ENCODE measurements at places on chromosomes 16 and 17.

- DNase-seq = no peak
Observed at GRCh38 chr16:72055911-72056310, 1.6 kb downstream of the HP start.

GRCh38 chr17:77106874-77107358, 33.9 kb upstream of the SEC14L1 start:
- DNase-seq = no peak

- DNase-seq = no peak
Observed at GRCh38 chr16:56684256-56684925, 2.1 kb downstream of the MT1X start.

- peak; percentile 45 for DNase-seq
Observed at GRCh38 chr17:7177191-7177953, 1.8 kb downstream of the ASGR1 start.

DNA sequence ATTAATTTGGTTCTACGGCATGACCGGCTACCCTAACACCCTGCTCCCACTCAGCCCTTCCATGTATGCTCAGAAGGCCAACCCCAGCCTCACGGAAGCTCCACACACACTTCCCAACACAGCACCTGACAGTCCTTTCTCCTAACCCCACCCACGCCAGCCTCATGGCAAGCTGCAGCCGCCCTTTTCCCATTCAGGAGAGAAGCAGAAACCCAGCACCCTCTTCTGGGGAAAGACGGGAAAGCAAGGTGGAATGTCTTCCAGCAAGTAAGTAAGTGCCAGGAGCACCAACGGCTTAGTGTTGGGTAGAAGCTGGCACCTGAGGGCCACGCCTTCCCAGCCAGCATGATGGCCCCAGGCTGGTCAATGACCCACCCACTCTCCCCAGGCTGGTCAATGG, 32.1 kb downstream of the ABR start:
- no peak for DNase-seq

DNA sequence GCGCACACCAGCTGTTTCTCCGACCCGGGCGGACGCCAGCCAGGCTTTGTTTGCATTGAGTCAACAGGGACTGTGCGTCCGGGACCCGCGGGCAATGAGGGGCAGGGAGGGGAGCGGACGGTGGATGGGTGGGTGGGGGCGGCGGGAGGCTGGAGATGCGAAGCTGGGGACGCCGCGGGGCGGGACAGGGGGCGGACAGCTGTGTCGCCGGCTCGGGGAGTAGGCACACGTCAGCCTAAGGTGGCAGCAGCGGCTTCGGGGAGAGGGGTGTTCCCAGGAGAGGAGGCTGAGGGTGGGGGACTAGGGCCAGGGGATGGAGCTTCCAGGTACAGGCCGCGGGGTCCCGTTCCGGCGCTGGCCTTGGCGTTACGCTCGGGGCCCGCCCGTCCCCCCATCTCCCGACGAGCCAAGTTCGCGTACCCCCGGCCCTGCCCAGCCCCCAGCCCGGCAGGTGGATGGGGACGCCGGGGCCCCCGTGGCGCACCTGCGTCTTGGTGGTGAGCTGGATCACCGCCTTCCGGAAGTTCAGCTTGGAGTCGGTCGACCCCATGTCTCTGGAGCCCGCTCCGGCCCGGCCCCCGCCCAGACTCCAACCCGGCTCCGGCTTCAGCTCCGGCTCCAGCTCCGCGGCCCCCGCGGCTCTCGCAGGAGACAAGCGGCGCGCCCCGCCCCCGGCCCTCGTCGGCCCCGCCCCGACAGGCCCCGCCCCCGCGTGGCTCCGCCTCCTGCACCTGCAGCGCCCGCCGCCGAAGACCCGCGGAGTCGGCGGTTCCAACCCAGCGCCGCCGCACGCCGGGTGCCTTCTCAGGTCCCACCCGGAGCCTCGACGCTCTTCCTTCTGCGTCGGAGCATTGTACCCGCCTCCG, at the start of gene HID1:
HID1 (minus strand) TSS at position 653 of the 866 bp plus-strand sequence; CDS start at position 550, 103 bp downstream.
- DNase-seq = no peak

GRCh38 chr17:75079023-75079373, 8.8 kb upstream of the SLC16A5 start:
- DNase-seq = no peak

GRCh38 chr16:82182266-82183003, 12.4 kb upstream of the MPHOSPH6 start:
- no peak for DNase-seq

Measured in tibial artery (tissue), 4 donors.